Stimulated activated CD4-positive, alpha-beta T cell treated with anti-CD3 and anti-CD28 coated beads, Interleukin-1b, Interleukin-23, amount 100 ng/mL, for 1 hour (primary cell): ENCODE measurements at places on chromosomes 5 and 9.
A peak's percentile ranks its signal among the peaks of the same experiment; 100 is the strongest.

- no peak for DNase-seq
Measured at GRCh38 chr9:72254901-72255545, 105.8 kb downstream of the GDA start.

DNA sequence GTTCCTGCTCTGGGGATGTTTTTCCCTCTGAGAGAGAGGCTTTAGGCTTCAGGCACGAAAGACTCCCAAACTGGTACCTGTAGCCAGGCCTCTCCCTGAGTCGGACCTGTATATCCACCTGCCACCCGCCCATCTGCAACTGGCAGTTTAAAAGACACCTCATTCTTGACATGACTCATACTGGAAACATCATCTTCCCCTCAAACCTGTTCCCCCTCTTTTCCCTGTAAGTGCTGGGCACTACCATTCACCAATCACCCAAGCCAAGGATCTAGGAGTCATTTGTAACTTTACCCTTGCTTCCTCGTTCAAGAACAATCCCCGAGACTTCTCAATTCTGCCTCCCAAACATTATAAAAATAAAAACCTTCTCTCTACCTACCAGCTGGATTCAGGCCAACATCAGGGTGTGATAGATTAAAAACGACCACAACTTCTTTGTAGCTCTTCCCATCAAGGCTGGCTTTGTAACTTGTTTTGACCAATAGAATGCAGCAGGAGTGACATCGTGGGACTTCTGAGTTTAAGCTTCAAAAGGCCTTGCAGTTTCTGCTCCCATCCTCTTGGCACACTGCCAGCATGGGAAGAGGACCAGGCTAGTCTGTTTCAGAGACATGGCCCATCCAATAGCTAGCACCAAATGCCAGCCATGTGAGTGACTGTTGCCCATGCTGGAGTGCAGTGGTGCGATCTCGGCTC is 1.8 kb upstream of the WDR31 start:
- no peak for DNase-seq

DNA sequence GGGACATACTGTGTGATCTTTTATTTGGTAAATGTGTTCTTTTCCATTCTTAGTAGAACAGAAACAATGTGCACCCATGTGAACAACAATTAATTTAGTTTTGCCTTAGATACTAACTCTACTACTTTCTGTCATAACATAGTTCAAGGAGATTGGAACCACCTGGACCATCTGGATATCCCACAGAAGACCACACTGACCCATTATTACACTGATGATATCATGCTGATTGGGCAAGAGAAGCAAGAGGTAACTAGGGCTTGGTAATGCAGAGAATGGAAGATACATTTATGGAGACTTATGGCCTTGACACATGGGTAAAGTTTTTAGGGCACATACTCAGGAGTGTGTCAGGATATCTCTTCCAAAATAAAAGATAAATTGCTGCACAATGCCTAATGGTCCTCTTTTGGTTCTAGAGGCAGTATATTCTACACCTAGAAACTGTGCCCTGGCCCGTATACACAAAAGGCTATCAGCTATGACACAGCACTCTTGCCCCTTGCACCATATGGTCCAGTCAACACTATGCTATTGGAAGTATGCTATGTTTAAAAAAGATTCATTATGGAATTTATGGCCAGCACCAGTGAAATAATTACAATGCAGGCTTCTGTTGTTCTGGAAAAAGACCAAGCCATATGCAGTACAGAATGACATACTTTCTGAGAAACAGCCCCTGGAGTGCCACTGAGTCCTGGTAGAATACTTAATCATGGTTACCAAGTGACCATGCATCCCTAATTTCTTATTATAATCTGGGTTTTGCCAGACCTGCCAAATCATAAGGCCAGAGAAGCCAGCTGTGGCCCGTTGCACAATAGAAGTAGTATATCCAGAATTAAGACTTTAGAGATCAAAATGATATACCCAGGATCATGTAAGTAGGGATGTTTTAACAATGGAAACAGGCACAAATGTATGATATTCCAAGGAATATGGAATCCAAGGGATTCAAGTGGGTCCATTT is 41.6 kb upstream of the MROH2B start:
- DNase-seq = no peak

DNA sequence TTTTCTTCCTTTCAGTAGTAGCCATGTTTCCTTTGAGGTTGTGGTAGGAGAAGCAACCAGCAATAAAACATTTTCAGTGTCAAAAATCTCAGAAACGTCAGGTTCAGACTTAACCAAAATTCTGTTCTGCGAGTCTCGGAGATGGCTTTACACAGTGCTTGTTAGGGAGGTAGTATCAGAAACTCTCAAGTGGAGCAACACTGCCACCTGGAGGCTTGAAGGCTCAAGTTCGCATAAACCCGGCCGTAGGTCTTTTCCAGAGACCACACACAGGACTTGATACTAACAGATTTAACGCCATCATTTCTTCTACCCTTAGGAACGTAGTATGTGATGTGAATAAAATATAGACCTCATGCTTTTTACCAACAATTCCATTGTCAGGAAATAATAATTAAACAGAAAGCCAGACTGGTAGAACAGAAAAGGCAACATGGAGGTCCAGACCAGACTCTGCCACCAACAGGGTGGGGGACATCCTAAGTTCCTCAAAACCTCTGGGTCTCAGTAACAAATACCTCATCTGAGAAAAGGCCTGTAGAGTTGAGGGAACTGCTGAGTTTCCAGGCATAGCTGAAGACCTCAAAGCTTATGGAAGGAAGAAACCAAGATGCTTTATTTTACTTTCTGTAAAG is 8.5 kb downstream of the PTGER4 start:
- peak; percentile 60 for DNase-seq
